ENCODE measurements at places on chromosomes 3 and 15.

DNA sequence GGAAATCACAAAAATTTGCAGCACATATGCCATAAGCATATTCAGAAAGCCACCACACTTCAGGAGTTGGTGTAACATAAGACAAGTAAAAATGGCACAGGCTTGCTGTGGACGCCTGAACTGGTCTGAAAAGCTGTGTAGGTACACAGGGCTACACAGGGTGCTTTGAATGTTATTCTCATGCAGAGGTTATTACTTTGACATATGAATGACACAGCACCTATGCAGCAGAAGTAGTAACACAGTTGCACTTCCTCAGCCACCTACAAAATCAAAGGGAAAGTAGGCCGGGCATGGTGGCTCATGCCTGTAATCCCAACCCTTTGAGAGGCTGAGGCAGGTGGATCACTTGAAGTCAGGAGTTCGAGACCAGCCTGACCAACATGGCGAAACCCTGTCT, 54.5 kb downstream of the OSBPL10 start:
- peaks cover 4% of the 10 kb centered on the region for H3K4me1 ChIP-seq
- H3K27me3 ChIP-seq: no peaks in the 10 kb centered on the region
- no peak overlapping the region for H3K27ac ChIP-seq
- no peaks in the 10 kb centered on the region for H3K36me3 ChIP-seq
- DNase-seq: no peak

GRCh38 chr15:72285927-72286516, 13.7 kb upstream of the PARP6 start:
- H3K36me3 ChIP-seq: no peaks in the 10 kb centered on the region
- DNase-seq: no peak
- no peak overlapping the region for H3K4me3 ChIP-seq
- H3K27me3 ChIP-seq: no peaks in the 10 kb centered on the region
- H3K4me1 ChIP-seq: no peaks in the 10 kb centered on the region

GRCh38 chr3:32872487-32873382, 54.9 kb downstream of the TRIM71 start:
- no peak overlapping the region for H3K4me3 ChIP-seq
- peaks cover 4% of the 10 kb centered on the region for H3K4me1 ChIP-seq

GRCh38 chr3:195893516-195893915, 14.8 kb downstream of the TNK2 start:
- DNase-seq: no peak
- peaks cover 34% of the 10 kb centered on the region for H3K4me1 ChIP-seq
- peak overlapping the region; percentile 57 for H3K4me3 ChIP-seq
- no peaks in the 10 kb centered on the region for H3K36me3 ChIP-seq
- no peaks in the 10 kb centered on the region for H3K27me3 ChIP-seq
- H3K27ac ChIP-seq: peak overlapping the region; percentile 87

- no peak for DNase-seq
- peak overlapping the region; percentile 98 for H3K27ac ChIP-seq
- H3K4me1 ChIP-seq: peaks cover 12% of the 10 kb centered on the region
- H3K36me3 ChIP-seq: no peaks in the 10 kb centered on the region
- H3K4me3 ChIP-seq: peak overlapping the region; percentile 75
Observed at GRCh38 chr3:11641683-11642430, 1.9 kb downstream of the VGLL4 start.

DNA sequence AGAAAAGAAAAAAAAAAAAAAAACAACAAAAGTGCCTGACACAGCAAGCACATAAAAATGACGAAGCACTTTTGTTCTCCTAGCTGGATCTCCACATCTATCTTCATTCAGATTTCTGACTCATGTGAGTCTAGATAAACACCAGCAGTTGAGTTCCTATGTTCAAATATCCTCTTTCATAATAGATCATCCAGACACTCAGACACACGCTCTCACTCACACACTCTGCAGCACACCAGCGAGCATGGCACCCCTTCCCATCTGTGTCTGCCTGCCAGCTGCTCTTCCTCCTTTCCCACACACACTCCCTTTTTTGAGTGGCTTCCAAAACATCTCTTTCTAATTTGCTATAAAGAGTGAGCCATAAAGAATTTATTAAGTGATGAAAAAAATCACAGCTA, 19.8 kb upstream of the CELF6 start:
- no peaks in the 10 kb centered on the region for H3K27me3 ChIP-seq
- H3K27ac ChIP-seq: no peak overlapping the region
- DNase-seq: no peak
- no peak overlapping the region for H3K4me3 ChIP-seq

GRCh38 chr3:49343163-49343562, 3.3 kb upstream of the USP4 start:
- no peaks in the 10 kb centered on the region for H3K36me3 ChIP-seq
- no peak overlapping the region for H3K27ac ChIP-seq
- no peak overlapping the region for H3K4me3 ChIP-seq
- H3K4me1 ChIP-seq: no peaks in the 10 kb centered on the region
- DNase-seq: no peak

GRCh38 chr3:3739330-3740060, 59.7 kb upstream of the LRRN1 start:
- DNase-seq: no peak
- no peak overlapping the region for H3K27ac ChIP-seq
- no peaks in the 10 kb centered on the region for H3K4me1 ChIP-seq
- H3K36me3 ChIP-seq: no peaks in the 10 kb centered on the region
- no peak overlapping the region for H3K4me3 ChIP-seq
- H3K27me3 ChIP-seq: no peaks in the 10 kb centered on the region

DNA sequence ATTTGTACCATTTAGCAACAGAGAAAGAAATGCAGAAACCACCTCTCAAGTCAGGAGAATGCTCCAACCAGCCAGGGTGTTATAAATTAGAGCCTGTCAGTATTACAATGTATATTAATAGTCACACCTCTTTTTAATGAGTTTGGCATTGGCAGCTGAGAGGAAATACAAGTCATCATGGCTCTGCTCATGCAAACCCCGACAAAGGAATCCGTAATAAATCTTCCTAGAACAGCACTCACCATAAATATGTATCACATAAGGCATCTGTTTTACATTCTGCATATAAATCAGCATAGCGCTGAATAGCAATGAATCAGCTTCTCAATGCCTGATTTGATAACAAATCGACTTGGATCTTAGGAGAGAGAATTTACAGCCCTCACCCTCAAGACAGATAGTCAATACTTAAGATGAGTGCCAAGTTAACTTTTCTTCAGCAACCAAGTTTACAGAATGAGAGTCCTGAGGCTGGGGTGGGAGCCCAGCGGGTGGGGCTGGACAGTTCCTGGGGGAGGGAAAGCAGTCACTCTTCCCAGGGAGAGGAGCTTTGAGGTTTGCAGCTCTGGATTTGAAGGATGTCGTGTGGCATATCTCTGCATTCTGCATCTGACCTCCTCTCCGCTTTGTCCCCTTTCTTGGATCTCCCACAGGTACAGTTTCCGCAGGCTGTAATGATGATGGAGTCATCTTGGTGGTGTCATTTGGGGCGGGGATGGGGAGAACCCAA, 1034.4 kb upstream of the NR2F2 start:
- no peak overlapping the region for H3K4me3 ChIP-seq
- no peaks in the 10 kb centered on the region for H3K4me1 ChIP-seq
- no peaks in the 10 kb centered on the region for H3K36me3 ChIP-seq
- no peak overlapping the region for H3K27ac ChIP-seq
- no peak for DNase-seq
- H3K27me3 ChIP-seq: no peaks in the 10 kb centered on the region

DNA sequence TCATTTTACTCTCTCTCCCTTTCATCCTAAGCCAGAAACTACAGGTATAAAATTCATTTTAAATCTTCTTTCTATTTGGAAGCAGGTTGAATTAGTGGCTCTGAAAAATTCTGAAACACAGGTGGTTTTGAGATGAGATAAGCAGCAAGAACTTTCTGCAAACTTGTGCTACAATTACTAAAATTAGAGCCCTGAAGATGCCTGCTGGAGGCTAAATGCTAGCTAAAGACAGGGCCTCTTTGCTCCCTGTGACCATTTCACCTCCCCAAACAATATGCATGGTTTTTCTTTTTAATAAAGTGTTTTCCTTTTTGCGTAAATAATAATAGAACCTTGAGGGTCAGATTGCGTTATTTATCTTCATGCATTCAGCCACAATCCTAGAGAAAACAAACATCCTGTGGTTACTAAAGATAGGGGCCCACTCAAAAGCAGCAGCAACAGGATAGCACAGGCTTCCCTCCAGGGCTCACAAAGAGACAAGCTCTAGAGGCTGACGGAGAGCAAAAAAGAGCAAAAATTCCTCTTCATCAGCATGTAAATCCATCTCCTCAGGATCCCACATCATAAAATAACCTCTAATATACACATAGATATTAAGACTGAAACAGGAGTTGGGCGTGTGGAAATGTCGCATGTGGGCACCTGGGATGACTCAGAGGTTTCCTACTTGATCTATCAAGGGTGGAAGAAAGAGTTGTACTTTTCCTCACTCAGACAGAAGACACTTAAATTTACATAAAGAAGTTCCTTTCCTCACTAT, 26.5 kb upstream of the CP start:
- DNase-seq: no peak
- no peaks in the 10 kb centered on the region for H3K36me3 ChIP-seq
- no peak overlapping the region for H3K4me3 ChIP-seq
- H3K27ac ChIP-seq: no peak overlapping the region

GRCh38 chr15:25776071-25776746, 86.9 kb downstream of the ATP10A start:
- no peak for DNase-seq
- H3K4me3 ChIP-seq: no peak overlapping the region

GRCh38 chr3:174409086-174409743, 449.9 kb upstream of the NAALADL2 start:
- no peaks in the 10 kb centered on the region for H3K27me3 ChIP-seq
- no peak overlapping the region for H3K4me3 ChIP-seq
- DNase-seq: no peak
- H3K36me3 ChIP-seq: no peaks in the 10 kb centered on the region
- no peaks in the 10 kb centered on the region for H3K4me1 ChIP-seq
- H3K27ac ChIP-seq: no peak overlapping the region

DNA sequence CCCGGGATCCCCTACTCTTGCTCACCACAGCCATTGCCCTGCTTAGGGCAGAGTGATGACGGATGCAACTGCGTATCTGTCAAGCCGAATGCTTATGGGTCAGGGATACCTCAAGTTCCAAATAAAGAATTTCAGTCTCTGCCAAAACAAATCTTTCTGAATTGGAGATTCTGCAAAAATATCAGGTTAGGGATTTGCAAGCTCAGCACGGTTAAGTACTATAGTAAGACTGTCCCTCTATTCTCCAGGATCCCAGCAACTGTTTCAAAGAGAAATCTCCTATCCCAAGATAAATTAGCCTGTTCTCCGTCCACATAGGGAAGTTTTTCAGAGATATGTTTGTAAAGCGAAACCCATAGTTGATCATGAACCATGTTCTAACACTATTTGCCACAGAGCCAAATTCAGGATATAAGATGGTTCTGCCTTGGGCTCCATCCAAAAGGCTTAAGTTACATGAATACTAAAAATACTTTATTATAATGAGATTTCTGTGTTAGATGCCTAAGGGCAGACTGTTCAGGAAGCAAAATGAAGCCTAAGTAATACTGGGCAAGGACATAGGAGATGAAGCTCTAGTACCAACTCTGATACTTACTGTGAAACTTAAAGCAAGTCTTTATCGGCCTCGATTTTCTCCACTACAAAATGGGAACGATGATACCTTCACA, 100.1 kb upstream of the LPP start:
- no peak overlapping the region for H3K4me3 ChIP-seq
- H3K27ac ChIP-seq: peak overlapping the region; percentile 98
- no peak for DNase-seq
- peaks cover 11% of the 10 kb centered on the region for H3K4me1 ChIP-seq
- H3K36me3 ChIP-seq: no peaks in the 10 kb centered on the region

DNA sequence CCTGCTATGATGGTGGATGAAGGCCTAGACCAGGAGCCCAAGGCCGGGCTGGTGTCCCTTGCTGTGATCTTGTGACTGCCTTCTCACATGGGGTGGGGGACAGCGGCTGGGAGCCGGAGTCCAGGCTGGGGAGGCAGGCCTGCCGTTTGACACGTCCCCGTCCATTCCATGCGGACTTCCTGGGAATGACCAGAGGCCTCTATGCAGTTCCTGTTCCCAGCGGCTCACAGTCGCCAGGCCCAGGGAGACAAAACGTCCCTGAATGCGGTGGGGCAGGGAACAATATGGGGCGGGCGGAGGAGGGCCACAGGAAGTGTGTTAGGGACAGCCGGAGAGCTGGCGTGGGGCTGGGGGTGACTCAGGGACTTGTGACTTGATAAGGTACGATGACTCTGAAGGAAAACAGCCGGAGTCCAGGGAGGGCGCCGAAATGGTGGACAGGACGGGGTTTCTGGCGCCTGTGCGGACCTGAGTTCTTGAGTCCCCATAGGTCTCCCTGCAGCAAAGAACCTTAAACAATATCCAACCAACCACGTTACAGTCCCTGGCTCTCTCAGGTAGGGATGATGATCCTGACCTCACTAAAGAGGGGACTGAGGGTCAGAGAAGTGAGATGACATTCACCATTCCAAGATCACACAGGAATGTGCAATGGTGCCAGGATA, 40.5 kb upstream of the SMAD6 start:
- H3K27me3 ChIP-seq: no peaks in the 10 kb centered on the region
- no peak overlapping the region for H3K4me3 ChIP-seq
- no peaks in the 10 kb centered on the region for H3K36me3 ChIP-seq
- DNase-seq: no peak
- no peak overlapping the region for H3K27ac ChIP-seq

- no peak overlapping the region for H3K27ac ChIP-seq
- H3K36me3 ChIP-seq: no peaks in the 10 kb centered on the region
- no peak for DNase-seq
- no peaks in the 10 kb centered on the region for H3K4me1 ChIP-seq
Observed at GRCh38 chr15:30041868-30042267, 40.9 kb upstream of the GOLGA8J start.

- no peak overlapping the region for H3K27ac ChIP-seq
- H3K36me3 ChIP-seq: no peaks in the 10 kb centered on the region
- H3K4me1 ChIP-seq: no peaks in the 10 kb centered on the region
- DNase-seq: no peak
Observed at GRCh38 chr3:37988931-37989525, 1.6 kb upstream of the VILL start.

GRCh38 chr3:151960961-151961580, 87.6 kb downstream of the SUCNR1 start:
- no peak overlapping the region for H3K4me3 ChIP-seq
- no peak overlapping the region for H3K27ac ChIP-seq
- DNase-seq: no peak
- H3K27me3 ChIP-seq: no peaks in the 10 kb centered on the region
- no peaks in the 10 kb centered on the region for H3K36me3 ChIP-seq
- no peaks in the 10 kb centered on the region for H3K4me1 ChIP-seq

DNA sequence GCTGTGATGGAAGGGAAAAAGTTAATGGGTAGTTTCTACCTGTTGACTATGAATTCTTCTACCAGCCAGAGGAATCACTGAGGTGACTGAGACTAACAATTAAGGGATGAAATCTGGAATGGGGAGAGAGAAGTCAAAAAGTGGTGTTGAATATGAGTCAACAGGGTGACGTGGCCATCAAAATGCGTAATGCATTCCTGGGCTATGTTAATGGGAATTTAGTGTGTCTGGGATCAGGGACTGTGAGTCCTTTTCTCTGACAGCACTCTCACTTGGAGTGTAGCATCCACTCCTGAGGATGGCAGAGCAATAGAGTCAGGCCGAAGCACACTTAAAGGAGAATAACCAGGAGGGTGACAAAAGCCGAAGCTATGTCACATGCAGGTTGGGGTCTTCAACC, 60.4 kb downstream of the MESD start:
- no peak overlapping the region for H3K4me3 ChIP-seq
- H3K27me3 ChIP-seq: no peaks in the 10 kb centered on the region
- H3K4me1 ChIP-seq: no peaks in the 10 kb centered on the region

All from breast epithelium (tissue), 4 donors.